Hepatocyte (in vitro differentiated cells): ENCODE measurements at places on chromosomes 1 and 21. TPM values are rescaled to one million over a fixed set of nuclear protein-coding genes. Genes with fewer than 3 reads are reported as not detected.
A peak's percentile ranks its signal among the peaks of the same experiment; 100 is the strongest.

DNA sequence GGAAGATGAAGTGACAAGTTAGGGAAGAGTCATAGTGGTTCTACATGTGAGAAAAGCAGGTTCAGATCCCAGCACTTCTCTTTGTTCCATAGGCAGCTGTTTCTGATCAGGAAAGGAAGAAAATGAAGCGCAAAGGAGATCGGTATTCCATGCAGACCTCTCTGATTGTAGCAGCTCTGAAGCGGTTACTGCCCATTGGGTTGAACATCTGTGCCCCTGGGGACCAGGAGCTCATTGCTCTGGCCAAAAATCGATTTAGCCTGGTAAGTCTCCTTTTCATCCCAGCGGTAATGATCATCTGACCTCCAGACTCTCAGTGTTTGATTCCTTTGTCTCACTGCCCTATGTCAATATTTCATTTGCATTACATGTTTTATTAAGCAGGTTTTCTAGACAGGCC is 173.6 kb downstream of the ZP4 start:
- no peak overlapping the region for H3K27ac ChIP-seq
- no peak for DNase-seq
- H3K27me3 ChIP-seq = no peaks in the 10 kb centered on the region
- H3K4me1 ChIP-seq = no peaks in the 10 kb centered on the region
- no peak overlapping the region for H3K4me3 ChIP-seq
- no peaks in the 10 kb centered on the region for H3K36me3 ChIP-seq

DNA sequence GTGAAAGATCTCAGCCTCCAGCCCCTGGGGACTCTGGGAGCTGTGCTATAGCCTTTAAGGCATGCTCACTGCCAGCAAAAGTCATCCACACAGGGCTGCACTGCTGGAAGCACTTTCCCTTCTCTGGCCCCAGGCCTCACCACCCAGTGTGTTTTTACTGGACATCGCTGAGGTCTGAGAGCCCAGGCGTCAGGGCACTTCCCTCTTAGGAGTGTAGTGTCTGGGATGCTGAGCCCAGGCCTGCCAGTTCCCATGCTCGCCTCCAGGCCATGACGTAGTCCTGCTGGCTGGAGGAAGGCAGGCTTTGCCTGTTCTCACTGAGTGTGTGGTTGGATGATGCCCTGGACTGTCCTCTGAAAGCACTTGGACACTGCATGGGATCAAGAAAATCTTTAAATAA is 101.2 kb downstream of the GDAP2 start:
- no peaks in the 10 kb centered on the region for H3K27me3 ChIP-seq
- no peak overlapping the region for H3K27ac ChIP-seq
- no peak overlapping the region for H3K4me3 ChIP-seq

DNA sequence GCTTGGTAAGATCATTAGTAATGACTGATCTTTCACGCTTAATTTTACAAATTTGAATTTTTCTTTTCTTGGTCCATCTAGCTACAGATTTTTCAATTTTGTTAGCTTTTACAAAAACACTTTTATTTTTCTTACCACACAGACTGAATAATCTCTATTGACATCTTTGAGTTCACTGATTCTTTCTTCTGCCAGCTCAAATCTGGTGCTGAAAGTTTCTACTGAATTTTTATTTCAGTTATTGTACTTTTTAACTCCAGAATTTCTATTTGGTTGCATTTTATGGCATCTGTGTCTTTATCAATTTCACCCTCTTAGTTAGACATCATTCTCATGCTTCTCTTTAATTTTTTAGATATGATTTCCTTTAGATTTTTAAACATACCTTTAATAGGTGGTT is 584.7 kb downstream of the LMO4 start:
- DNase-seq = no peak
- no peaks in the 10 kb centered on the region for H3K36me3 ChIP-seq
- H3K4me3 ChIP-seq = peak overlapping the region; percentile 3
- H3K27ac ChIP-seq = no peak overlapping the region
- H3K4me1 ChIP-seq = no peaks in the 10 kb centered on the region
- no peaks in the 10 kb centered on the region for H3K27me3 ChIP-seq

The IFNLR1 gene
- 5.8 and 6.4 TPM in 2 replicates for total RNA-seq

GRCh38 chr21:14591882-14592281 is 45.8 kb upstream of the SAMSN1 start:
- no peak overlapping the region for H3K4me3 ChIP-seq
- DNase-seq = no peak
- H3K27ac ChIP-seq = no peak overlapping the region
- H3K36me3 ChIP-seq = no peaks in the 10 kb centered on the region

DNA sequence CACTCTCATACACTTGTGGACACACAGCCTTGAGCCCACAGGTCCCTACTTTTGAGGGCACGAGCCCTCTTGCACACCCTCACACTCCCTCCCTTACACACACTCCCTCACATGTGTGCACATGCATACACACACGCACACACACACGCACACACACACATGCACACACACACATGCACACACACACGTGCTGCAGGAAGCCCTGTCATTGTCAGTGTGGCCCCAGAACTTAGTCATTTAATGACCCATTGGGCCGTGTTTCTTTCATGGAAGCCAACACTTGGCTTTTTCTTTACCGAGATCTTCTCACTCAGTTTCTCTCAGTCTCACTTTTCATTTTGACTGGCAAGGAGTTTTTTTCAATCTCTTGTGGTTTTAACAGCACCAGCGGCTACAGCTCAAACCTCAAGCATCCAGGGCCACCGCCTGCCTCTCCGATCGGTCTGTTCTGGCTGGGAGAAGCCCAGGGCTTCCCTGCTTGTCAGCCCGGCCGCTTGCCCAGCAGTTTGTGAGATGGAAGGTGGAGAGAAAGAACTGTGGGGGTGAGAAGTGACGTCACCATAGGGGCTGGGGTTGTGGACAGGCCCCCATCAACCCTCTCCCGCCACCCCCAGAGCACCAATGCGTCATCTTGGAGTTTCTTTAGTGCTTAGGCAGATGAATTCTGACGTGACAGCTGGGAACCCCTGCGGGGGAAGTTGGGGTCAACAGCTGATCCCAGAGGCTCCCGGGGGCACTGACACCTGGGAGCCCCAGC is 15.8 kb upstream of the TNFRSF8 start:
- H3K27ac ChIP-seq = no peak overlapping the region
- H3K27me3 ChIP-seq = no peaks in the 10 kb centered on the region
- DNase-seq = no peak
- H3K4me1 ChIP-seq = peaks cover 6% of the 10 kb centered on the region
- H3K36me3 ChIP-seq = no peaks in the 10 kb centered on the region

GRCh38 chr1:115377411-115377810 is 39.4 kb upstream of the NGF start:
- no peak overlapping the region for H3K27ac ChIP-seq
- no peaks in the 10 kb centered on the region for H3K27me3 ChIP-seq
- no peaks in the 10 kb centered on the region for H3K36me3 ChIP-seq
- H3K4me3 ChIP-seq = no peak overlapping the region
- H3K4me1 ChIP-seq = peaks cover 3% of the 10 kb centered on the region
- DNase-seq = no peak

- peaks cover 9% of the 10 kb centered on the region for H3K27me3 ChIP-seq
- no peak overlapping the region for H3K27ac ChIP-seq
- no peak overlapping the region for H3K4me3 ChIP-seq
- DNase-seq = no peak
- no peaks in the 10 kb centered on the region for H3K36me3 ChIP-seq
Measured at GRCh38 chr1:61012341-61012761, 70.0 kb upstream of the NFIA start.

The KRTAP11-1 gene
- total RNA-seq = not detected in 2 replicates

The GREM2 gene
- total RNA-seq = 3.0 and 3.3 TPM in 2 replicates

The SPRR1B gene
- not detected in 2 replicates for total RNA-seq

The OR2T12 gene
- not detected in 2 replicates for total RNA-seq

The ZBTB8A gene
- total RNA-seq = 5.1 and 5.7 TPM in 2 replicates

- H3K27ac ChIP-seq = no peak overlapping the region
- DNase-seq = no peak
- H3K4me1 ChIP-seq = no peaks in the 10 kb centered on the region
- no peak overlapping the region for H3K4me3 ChIP-seq
- no peaks in the 10 kb centered on the region for H3K36me3 ChIP-seq
- H3K27me3 ChIP-seq = no peaks in the 10 kb centered on the region
Measured at GRCh38 chr1:230463760-230464159, 37.6 kb upstream of the PGBD5 start.

The SLC39A1 gene
- total RNA-seq = 141 and 158 TPM in 2 replicates

DNA sequence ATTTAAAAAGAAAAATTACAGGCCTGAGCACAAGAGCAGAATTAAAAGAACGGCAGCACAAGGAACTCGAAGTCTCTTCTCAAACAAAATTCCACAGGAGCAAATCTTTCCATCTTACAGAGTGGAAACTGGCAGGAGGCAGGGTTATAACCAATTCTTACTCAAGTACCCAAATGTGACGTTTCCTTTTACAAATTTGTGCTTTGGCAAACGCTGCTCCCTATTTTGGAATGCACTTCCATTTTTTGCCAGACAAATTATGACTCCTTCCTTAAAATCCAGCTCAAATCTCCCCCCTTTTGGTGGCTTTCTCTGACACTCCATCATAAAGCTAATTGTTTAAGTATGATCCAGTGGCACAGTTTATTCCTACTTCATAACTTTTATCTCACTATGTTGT is 7.8 kb downstream of the ERI3 start:
- H3K27ac ChIP-seq = no peak overlapping the region
- peaks cover 6% of the 10 kb centered on the region for H3K4me1 ChIP-seq
- no peaks in the 10 kb centered on the region for H3K36me3 ChIP-seq
- H3K27me3 ChIP-seq = no peaks in the 10 kb centered on the region
- DNase-seq = no peak

The TXNIP gene
- total RNA-seq = 160 TPM in 2 replicates

DNA sequence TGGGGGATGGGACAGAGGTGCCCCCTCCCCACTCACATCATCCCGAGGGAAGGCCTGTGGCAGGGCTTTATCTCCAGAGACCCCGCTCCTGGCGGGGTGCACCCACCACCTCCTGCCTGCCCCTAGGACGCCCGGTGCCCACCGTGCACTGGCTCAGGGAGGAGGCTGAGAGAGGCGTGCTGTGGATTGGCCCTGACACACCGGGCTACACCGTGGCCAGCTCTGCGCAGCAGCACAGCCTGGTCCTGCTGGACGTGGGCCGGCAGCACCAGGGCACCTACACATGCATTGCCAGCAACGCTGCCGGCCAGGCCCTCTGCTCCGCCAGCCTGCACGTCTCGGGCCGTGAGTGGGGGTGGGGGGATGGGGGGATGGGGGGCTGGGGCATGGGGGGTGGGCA is 71.7 kb downstream of the TRIM11 start:
- no peaks in the 10 kb centered on the region for H3K27me3 ChIP-seq
- H3K27ac ChIP-seq = no peak overlapping the region
- H3K4me3 ChIP-seq = no peak overlapping the region
- no peaks in the 10 kb centered on the region for H3K36me3 ChIP-seq

GRCh38 chr1:209988706-209989105 is 50.7 kb downstream of the SYT14 start:
- no peak overlapping the region for H3K4me3 ChIP-seq
- no peaks in the 10 kb centered on the region for H3K4me1 ChIP-seq
- H3K36me3 ChIP-seq = no peaks in the 10 kb centered on the region
- no peaks in the 10 kb centered on the region for H3K27me3 ChIP-seq
- H3K27ac ChIP-seq = no peak overlapping the region

The KCNT2 gene
- 8.1 and 8.8 TPM in 2 replicates for total RNA-seq

DNA sequence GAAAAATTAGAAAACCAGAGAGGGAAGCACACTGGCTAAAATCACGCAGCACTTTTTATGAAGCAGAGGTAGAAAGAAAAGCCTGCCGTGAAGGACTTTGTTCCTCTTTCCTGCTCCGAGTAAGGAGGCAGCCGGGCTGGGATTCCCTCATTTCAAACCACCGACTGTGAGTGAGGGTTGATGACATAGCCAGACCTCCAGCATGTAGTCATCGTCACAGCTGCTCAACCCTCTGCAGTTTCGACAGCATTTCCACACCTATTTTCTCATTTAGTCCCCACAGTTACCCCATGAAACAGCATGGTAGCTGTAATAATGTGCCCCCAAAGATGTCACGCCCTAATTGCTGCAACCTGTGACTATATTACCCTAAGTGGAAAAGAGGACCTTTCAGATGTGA is 35.3 kb downstream of the FCRL5 start:
- H3K36me3 ChIP-seq = no peaks in the 10 kb centered on the region
- H3K27me3 ChIP-seq = no peaks in the 10 kb centered on the region
- no peak overlapping the region for H3K27ac ChIP-seq
- no peak overlapping the region for H3K4me3 ChIP-seq
- no peaks in the 10 kb centered on the region for H3K4me1 ChIP-seq

The KRTAP13-2 gene
- not detected in 2 replicates for total RNA-seq

DNA sequence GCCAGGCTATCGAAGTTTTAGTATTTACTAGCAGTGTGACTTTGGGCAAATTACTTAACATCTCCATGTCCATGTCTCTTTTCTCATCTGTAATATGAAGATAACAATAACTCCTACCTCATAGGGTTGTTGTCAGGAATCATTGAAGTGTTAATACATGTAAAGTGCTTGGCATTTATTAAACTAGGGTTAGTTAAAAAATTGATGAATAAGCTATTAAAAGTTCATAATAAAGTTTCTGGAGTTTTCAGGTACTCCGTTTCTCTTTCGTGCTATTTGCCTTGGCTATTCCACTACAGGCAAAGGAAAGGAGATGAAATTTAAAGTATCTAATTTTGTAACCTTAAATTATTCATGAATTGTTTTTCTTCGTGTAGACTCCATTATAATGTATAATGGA is 16.7 kb downstream of the LRRC8D start:
- no peak overlapping the region for H3K4me3 ChIP-seq
- peaks cover 24% of the 10 kb centered on the region for H3K4me1 ChIP-seq
- no peaks in the 10 kb centered on the region for H3K36me3 ChIP-seq
- peak overlapping the region; percentile 35 for H3K27ac ChIP-seq
- no peak for DNase-seq

The MAEL gene
- total RNA-seq = not detected in 2 replicates

DNA sequence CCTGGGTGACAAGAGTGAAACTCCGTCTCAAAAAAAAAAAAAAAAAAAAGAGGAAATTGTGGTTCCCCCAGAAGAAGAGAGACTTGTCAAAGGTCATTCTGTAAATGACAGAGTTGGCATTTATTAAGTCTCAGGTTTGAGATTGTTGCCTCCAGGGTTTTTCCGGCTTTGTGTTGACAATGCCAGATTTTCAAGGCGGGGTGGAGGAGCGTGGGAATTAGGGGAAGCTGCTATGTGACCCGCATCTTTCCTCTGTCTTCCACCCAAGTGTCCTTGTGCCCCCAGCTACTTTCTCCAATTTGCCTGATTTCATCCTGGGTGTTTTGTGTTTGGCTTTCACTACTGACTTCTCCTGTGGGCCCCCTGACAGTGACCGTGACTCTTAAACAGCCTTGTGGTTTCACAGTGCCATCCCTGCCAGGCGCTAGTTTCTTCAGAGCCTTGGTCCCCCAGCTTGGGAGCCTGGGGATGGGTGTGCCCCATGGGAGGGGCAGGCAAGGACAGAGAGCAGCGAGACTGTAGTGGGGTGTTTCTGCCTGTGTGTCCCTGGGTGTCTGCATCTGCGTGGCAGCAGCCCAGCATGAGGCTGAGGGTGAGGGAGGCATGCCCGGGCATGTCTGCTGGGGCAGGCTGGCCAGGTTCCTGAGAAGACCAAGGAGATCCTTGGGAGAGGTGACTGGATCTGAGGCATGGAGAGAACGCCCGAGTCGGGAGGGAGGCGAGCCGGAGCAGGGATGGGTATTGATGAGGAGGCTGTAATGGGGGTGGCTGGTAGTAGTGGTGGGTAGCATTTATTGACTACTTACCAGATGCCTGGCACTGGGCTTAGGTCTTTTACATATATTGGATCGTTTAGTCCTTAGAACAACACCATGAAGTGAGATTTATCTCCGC is 46.3 kb downstream of the IER5 start:
- DNase-seq = no peak
- peaks cover 15% of the 10 kb centered on the region for H3K4me1 ChIP-seq
- no peaks in the 10 kb centered on the region for H3K36me3 ChIP-seq
- no peaks in the 10 kb centered on the region for H3K27me3 ChIP-seq

The LIN28A gene
- 0.43 and 0.64 TPM in 2 replicates for total RNA-seq
